ENCODE measurements at places on chromosomes 2 and 18.

GRCh38 chr2:140994856-140995255 lies 1136.0 kb downstream of the LRP1B start:
- DNase-seq = no peak

- no peak for DNase-seq
Observed at GRCh38 chr2:216651351-216651881, 18.2 kb downstream of the IGFBP2 start.

DNA sequence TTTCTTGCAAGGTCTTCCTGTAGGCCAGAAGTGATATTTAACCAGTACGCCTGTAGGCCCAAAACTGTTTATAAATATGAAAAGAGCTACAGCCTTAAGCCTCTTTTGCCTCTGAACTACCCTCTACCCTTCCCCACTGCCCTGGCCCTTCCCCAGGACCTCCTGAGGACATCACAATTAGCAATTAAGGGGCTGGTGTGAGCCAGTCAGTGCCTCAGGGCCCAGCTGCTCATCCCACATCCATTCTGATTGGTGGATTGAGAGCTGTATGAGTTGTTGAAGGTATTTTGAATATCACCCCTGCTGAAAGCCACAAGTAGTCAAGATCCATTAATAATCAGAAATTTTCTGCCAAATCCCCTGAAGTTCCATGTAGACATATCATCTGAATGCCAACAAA lies 126.3 kb upstream of the TACR1 start:
- no peak for DNase-seq

DNA sequence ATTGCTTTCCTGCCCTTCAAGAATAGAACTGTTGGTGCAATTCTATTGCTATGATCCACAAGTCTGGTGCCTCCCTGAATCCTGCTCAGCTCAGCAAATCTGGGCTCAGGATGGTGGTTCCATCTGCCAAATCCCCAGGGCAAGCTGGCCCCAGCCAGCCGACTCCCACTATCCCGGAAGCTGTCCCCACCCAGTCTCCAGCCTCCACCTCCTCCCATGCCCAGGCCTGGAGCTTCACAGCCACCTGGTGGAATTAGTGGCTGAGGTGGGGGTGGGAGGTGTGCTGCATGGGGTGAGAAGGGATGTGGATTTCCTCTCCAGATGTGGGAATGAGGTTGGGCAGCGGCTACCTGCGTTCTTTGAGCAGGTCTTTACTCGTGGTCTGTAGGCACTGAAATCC lies 119.3 kb upstream of the SMAD2 start:
- no peak for DNase-seq

GRCh38 chr2:121203591-121204249 lies 81.3 kb downstream of the TFCP2L1 start:
- no peak for DNase-seq

- no peak for DNase-seq
Observed at GRCh38 chr18:31606265-31606664, 14.6 kb downstream of the TTR start.

DNA sequence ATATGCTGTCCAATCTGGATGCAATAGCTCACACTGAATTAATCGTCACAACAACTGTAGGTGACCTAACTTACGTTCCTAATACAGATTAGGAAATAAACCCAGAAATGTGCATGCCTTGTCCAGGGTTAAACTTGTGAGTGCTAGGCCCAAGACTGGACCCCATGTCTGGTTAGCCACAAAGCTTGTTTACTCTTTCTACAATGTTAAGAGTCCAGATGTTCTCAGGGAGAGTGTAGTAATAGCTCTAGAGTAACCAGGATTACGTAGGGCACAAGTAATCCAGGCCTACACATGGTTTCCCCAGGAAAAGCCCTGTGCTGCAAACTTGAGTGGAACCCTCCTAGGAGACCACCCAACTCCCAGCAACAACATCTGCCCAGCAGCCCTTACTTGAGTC lies 26.2 kb downstream of the TRIB2 start:
- no peak for DNase-seq

GRCh38 chr2:19348692-19349091 lies 9.7 kb downstream of the OSR1 start:
- DNase-seq = no peak

DNA sequence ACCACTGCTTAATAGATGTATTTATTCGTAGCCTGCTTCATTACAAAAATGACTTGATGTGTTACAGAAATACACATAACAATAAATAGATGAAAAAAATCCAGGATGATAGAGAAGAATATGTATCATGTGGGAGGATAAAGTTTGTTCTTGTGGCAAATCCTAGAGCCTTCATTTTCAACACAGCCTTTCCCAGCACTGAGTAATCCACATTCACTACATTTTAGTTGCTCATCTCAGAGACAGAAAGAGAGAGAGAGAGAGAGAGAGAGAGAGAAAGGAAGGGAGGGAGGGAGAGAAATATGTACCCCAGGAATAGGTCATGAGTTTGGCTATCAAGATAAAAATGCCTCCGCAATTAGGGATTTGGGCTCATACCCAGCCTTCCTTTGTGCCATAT lies 144.3 kb downstream of the RBMS1 start:
- no peak for DNase-seq

DNA sequence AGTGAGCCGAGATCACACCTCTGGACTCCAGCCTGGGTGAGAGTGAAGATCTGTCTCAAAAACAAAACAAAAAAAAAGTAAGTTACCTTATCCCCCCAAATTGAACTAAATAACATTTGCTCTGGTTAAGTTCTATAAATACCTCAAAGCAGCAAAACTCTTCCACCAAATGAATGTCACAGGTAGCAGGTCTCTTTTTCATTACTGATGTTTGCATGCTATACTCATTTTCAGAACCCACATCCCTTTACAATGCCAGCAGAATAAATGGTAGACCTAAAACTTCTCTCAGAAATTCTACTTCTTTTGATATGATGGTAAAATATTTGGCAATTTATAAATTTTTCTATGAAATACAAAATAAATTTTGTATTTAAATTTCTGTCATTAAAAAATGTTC lies 22.3 kb downstream of the INO80D start:
- no peak for DNase-seq

GRCh38 chr2:20129331-20130159 lies 78.1 kb upstream of the LAPTM4A start:
- no peak for DNase-seq

GRCh38 chr2:240948086-240948485 lies 42.0 kb downstream of the CROCC2 start:
- no peak for DNase-seq

DNA sequence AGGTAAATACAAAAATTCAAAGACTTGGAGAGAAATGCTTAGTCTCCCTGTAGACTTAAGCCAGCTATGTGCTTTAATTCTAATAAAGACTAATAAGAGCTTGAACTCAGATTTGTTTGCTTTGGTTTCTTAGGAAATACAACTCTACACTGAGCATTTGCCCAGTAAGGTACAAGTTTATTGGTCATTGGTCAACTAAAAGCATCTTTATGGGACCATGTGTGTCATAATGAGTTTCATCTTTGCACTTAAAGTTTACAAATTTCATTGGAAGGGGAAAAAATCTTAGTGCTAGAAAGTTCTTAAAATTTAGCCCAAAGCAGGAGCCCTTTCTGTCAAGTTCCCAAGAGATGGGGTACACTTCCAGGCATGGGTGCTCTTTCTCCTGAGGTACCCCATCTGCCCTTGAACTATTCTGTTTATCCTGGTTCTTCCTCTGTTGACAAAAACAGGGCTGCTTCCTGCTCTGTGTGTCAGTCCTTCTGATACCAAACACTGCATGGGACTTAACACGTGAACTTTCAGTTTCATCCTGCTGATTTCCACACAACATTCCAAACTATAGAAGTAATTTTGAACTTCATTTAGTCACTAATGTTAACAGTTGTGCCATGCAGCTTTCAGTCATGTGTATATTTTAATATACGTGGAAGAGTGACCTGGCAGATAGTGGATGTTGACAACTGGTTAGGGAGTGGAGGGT lies 200.2 kb downstream of the TPGS2 start:
- DNase-seq = no peak

- peak; percentile 87 for DNase-seq
Observed at GRCh38 chr2:97870396-97870843, 125.3 kb downstream of the TMEM131 start.

GRCh38 chr2:212815453-212815852 lies 276.9 kb upstream of the ERBB4 start:
- peak; percentile 92 for DNase-seq

DNA sequence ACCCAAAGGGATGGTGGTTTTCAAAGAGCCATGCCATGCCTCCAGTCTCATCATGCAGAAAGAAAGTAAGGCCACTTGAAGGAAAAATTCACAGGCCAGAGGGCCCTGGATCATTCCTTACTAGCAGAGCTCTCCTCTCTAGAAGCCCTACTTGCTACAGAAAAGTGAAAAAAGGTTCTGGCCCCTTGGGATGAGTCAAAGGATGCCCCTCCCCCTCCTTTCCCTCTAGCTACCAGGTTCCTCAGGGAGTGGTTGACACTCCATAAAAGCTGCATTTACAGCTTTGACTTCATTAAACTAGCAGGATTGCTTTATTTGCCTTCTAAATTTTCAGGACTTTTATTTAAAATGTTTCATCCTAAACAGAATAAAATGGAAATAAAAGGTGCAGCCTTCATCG lies 21.2 kb downstream of the OSR1 start:
- no peak for DNase-seq

DNA sequence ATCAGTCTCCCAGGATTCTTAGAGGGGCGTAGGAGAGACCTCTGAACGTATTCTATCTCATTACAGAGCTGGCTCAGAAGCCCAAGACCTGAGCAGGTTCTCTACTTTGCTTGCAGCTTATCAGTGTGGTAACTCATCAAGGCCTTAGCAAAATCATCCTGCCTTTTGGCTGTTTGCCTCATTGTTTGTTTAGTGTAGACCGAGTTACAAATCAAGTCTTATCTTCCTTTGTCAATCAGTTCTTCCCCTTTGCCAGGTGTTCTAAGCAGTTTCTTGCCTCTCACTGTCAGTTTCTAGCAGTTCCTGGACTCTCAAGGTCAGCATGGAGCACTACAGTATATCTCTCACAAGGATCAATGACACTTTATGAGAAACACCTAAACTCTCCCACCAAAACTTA lies 30.9 kb upstream of the NAB1 start:
- no peak for DNase-seq

- DNase-seq = peak; percentile 73
Observed at GRCh38 chr18:75248426-75249174, 38.0 kb downstream of the TSHZ1 start.

- no peak for DNase-seq
Observed at GRCh38 chr2:109611467-109612095, 2.2 kb downstream of the SEPTIN10 start.

DNA sequence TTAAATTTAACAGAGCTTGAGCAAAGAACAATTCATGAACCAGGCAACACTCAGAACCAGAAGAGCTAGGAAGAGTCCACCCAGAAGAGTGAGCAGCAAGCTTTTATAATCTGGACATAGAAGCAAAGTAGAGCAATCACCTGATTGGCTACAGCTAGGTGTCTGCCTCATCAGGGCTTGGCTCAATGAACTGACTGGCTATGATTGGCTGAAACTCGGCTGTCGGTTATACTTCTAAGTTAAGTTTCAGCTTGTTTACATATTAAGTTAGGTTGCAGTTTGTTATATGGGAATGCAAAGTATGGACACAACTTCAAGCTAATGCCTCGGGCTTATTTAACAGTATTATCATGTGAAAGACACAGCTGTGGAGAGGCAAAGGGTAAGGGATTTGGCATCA lies 63.2 kb upstream of the NABP1 start:
- DNase-seq = no peak

GRCh38 chr18:36046898-36047297 lies 20.5 kb downstream of the RPRD1A start:
- DNase-seq = no peak

GRCh38 chr2:172162739-172163336 lies 60.1 kb upstream of the DLX2 start:
- DNase-seq = no peak

GRCh38 chr2:6025391-6025790 lies 333.2 kb downstream of the SOX11 start:
- no peak for DNase-seq
